ENCODE measurements at places on chromosomes 4 and X. TPM values are rescaled to one million over a fixed set of nuclear protein-coding genes. Genes with fewer than 3 reads are reported as not detected.

DNA sequence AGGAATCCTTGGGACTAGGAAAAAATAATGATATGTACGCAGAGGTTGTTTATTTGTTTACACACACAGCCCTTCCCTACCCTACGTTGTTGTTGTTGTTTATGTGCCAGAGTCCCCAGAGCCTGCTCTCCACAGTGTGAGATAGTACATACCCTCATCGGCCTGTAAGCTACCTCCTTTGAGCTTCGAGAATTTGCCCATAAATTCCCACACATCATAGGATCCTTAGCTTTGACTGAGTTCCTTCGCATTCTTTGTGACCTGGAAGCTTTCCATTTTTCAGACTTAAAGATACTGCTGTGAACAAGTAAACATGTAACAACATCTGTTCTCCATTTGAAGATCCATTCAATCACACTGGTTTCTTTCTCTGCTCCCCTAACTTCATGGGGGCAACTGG, 114.5 kb downstream of the IRF2 start:
- no peak for DNase-seq

GRCh38 chrX:47936940-47937317, 66.9 kb downstream of the ZNF182 start:
- no peak for DNase-seq

GRCh38 chr4:122749704-122750454, 17.4 kb downstream of the BBS12 start:
- DNase-seq = no peak

DNA sequence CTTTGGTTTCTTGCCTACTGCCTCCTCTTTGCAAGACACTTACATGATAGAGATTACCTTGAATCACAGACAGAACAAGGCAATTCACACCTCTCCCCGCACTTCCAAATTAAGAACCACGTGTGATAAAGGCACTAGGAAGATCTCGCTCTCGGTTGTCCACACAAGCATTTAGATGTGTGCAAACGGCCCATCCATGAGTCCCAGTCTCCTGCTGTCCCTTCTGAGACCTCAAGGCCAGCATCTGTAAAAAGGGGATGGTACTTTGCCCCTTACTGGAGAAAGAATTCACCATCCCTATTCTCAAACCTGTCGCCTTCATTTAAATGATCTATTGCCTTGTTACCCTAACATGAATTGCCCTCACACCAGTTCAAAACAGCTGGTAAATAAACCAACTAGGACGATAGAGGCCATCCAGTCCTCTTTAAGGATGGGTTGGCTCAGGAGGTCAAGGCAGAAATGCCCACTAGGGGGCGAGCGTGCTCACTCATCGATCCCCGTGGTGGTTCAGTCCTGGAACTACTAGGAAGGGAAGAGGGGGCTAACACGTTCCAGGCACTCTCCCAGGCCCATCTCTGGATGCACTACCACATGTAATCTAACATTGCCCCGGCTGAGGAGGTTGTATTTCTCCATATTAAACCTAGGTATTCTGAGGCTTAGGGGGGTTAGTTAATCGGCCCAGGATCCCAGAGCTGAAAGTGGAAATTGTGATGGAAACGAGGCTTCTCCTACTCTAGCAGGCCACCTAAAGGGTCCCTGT, 95.8 kb downstream of the DHX15 start:
- DNase-seq = peak; percentile 74

DNA sequence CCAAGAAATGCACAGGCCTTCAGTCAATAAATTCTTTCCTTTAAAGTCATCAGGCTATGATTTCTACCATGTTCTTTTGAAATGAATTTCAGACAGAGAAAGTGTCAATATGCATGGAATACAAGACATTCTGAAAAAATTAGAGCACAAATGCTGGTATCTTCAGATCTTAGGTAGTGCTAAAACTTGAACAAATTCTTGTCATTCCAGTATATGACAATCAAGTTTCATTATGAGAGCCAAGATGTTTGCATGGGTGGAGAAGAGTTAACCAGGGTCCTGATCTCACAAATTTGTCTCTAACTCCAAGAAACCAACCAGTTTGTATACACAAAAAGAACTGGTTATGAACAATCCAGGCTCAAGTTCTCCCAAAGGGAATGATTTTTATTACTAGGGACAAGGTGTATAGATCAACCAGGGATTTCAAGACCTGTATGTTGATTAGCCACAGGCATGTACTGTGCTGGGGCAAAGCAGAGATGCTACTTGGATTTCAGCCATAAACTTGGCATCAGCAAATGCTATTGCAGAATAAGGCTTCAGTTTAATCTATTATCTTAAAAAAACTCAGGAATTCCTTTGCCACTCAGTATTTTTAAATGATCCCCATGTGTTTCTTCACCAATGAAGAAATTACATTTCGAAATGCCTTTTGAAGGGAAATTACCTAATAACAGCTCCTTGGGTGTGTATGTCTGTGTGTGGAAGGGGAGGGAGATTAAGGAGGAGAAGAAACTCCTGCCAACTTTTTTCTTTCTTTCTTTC, 69.7 kb downstream of the FANCB start:
- DNase-seq = no peak

DNA sequence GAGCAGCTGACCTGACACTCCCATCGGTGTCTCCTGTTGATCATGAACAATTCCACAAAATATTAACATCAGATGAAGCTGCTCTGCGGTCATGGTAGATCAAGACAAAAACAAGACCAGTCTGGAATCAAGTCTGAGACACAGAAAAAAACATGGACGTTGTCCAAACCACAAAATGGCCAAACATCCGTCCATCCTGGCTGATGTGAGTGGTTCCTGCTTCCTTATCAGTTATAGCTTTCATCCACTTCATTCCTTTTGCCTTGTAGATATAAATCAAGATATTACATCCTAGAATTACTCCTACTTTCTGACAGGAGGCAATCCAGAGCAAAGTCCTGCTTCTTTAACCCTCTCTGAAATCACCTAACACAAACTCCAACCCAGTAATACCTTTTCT, 28.8 kb upstream of the PCSK1N start:
- no peak for DNase-seq

DNA sequence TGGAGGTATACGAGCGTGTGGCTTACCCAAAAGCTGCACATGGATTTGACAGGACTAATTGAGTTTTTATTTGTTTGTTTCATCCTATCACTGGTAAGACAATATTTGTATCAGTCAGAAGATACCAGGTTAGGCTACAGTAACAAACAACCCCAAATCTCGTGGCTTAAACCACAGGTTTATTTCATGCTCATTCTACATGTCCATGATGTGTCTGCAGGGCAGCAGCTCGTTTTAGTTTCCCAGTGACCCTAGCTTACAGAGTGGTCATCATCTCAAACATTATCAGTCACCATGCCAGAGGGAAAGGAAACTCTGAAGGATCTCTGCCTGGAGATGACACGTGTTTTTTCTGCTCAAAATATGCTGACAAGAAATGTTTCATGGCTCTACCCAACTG, 108.3 kb downstream of the SHROOM3 start:
- no peak for DNase-seq

GRCh38 chr4:23279377-23279986, 586.7 kb downstream of the GBA3 start:
- no peak for DNase-seq

Gene SUPT20HL1
- total RNA-seq = under 0.01 TPM

Gene BBS7
- 6.2 TPM for total RNA-seq

Gene S100P
- 0.27 TPM for total RNA-seq

Gene ARHGAP6
- 1.3 TPM for total RNA-seq
